A673 (cell line): ENCODE measurements at places on chromosomes 11 and 22. TPM values are rescaled to one million over a fixed set of nuclear protein-coding genes. Genes with fewer than 3 reads are reported as not detected.

Gene FOLR1
- not detected in 2 replicates for total RNA-seq

DNA sequence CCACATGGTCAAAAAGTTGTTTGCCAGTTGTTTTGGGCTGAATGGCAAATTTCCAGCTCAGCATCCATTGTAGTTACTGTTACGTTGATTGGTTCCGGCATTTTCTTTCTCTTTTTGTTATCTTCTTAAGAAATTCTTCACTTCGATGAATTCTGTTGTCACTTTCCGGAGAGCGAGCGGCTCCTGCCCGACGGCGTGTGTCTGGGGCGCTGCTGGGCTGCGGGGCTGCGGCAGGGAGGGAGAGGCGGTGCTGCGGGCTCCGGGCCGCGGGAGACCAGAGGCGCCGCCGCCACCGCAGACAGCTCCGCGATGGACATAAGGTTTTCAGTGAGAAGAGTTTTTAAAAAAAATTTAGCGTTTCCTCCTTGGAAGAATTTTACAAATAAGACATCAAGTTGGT lies 117.4 kb downstream of the RRM1 start:
- DNase-seq: no peak
- no peak overlapping the region for H3K4me3 ChIP-seq
- peaks cover 33% of the 10 kb centered on the region for H3K27me3 ChIP-seq
- no peak overlapping the region for H3K27ac ChIP-seq
- no peaks in the 10 kb centered on the region for H3K36me3 ChIP-seq

DNA sequence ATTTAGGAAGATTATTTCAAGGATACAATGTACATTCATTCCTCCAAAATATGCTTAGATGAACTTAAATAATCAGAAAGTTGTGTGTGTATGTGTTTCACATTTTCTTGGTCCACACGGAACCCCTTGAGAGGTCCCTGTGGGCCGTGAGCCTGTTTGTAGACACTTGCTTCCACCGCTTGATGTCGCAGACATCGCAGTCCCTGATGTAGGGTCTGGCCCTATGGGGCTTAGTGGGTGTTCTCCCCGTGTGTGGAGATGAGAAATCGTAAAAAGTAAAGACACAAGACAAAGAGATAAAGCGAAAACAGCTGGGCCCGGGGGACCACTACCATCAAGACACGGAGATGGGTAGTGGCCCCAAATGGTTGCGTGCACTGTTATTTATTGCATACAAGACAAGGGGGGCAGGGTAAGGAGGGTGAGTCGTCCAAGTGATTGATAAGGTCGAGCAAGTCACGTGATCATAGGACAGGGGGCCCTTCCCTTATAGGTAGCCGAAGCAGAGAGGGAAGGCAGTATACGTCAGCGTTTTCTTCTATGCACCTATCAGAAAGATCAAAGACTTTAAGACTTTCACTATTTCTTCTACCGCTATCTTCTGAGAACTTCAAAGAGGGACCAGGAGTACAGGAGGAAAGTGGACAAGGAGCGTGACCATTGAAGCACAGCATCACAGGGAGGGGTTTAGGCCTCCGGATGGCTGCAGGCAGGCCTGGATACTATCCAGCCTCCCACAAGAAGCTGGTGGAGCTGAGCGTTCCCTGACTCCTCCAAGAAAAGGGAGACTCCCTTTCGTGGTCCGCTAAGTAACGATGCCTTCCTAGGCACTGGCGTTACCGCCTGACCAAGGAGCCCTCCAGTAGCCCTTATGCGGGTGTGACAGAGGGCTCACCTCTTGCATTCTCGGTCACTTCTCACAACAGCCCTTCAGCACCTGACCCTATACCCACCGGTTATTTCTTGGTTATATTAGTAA lies 1.2 kb upstream of the APOBEC3C start:
- H3K27me3 ChIP-seq: no peaks in the 10 kb centered on the region
- no peak for DNase-seq
- H3K36me3 ChIP-seq: no peaks in the 10 kb centered on the region
- H3K4me1 ChIP-seq: peaks cover 12% of the 10 kb centered on the region
- no peak overlapping the region for H3K4me3 ChIP-seq
- no peak overlapping the region for H3K27ac ChIP-seq

DNA sequence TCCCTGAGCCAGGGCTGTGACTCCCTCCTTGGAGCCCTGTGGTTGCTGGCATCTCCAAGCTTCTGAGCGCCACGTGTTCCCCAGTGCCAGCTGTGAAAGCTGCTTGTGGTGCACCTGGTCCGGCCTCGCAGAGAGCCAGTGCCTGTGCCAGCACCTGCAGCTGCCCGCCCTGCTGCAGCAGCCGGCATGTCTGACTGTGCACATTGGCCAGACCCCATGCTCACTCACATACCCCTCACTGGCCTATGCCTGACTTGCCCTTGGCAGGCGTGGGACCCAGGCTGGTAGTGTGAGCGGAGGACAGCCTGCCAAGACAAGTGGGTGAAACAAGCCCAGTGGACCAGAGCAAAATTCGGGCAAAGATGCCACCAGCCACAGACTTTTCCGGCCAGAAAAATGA lies 9.8 kb downstream of the MRPL48 start:
- H3K36me3 ChIP-seq: no peaks in the 10 kb centered on the region
- no peak for DNase-seq
- H3K4me1 ChIP-seq: no peaks in the 10 kb centered on the region
- no peak overlapping the region for H3K27ac ChIP-seq
- no peaks in the 10 kb centered on the region for H3K27me3 ChIP-seq
- no peak overlapping the region for H3K4me3 ChIP-seq

DNA sequence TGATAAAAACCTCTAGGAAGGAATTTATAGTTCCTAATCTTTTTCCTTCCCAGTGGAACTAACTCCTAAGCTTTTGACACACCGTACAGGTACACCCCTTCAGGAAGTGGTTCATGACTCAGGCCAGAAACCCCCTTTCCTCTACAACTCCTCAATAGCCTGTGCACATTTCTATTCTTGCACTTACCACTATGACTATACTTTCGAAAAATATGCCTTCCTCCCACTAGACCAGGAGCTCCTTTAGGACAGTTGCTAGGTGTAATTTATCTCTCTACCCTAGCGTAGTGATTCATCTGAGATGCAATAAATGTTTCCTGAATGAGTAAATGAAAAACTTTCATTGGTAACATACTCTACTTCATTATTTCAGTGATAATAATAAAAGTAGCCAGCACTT lies 14.5 kb downstream of the MAP6 start:
- no peaks in the 10 kb centered on the region for H3K36me3 ChIP-seq
- no peak overlapping the region for H3K27ac ChIP-seq
- H3K4me1 ChIP-seq: no peaks in the 10 kb centered on the region
- no peaks in the 10 kb centered on the region for H3K27me3 ChIP-seq
- H3K4me3 ChIP-seq: no peak overlapping the region

Gene PMM1
- 26.8 and 30.5 TPM in 2 replicates for total RNA-seq

DNA sequence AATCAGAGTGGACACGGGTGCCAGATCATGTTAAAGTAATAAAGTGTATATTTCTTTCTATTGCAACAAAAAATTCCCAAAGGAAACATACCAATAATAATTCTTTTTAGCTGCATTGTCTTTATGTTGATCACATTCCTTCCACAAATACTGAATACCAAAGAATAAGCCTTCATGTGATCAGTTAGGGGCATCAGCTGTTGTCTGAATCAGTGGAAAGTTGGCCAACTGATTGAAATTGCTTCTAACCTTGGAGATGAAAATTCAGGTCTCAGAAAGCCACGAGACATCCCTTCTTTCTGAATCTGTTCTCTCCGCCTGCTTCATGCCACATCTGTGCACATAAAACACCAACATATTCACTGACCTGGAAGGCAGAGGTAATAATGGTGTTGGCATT lies 785.2 kb downstream of the KCNA4 start:
- no peaks in the 10 kb centered on the region for H3K36me3 ChIP-seq
- H3K4me1 ChIP-seq: no peaks in the 10 kb centered on the region
- DNase-seq: no peak
- no peak overlapping the region for H3K27ac ChIP-seq
- H3K4me3 ChIP-seq: no peak overlapping the region

Gene OR52N4
- not detected in 2 replicates for total RNA-seq

GRCh38 chr11:131422496-131422895 lies 52.1 kb downstream of the NTM start:
- peaks cover 52% of the 10 kb centered on the region for H3K27me3 ChIP-seq
- peak; percentile 6 for DNase-seq
- H3K4me1 ChIP-seq: no peaks in the 10 kb centered on the region
- H3K4me3 ChIP-seq: no peak overlapping the region

- no peaks in the 10 kb centered on the region for H3K36me3 ChIP-seq
- H3K27me3 ChIP-seq: no peaks in the 10 kb centered on the region
- no peak overlapping the region for H3K4me3 ChIP-seq
- no peaks in the 10 kb centered on the region for H3K4me1 ChIP-seq
These were observed 407.1 kb upstream of the LRRC4C start for GRCh38 chr11:41866525-41866924.

Gene TRPC6
- not detected in 2 replicates for total RNA-seq

DNA sequence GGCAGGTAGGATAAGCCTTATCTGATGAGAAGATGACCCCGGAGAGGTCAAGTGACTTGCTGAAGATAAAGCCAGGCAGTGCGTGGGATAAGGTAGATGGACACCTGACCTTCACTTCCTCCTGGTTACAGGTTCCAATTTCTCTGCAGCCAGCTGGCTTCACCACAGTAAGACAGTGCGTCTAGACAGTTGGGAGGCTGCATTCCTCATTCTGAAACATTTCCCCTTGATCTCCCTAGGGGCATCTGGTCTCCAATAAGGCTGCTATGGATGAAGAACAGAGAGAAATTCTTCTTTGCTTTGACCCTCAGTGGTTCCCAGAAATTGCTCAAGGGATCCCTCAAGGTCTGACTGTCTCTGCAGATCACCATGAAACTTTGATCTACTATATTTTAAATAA lies 211.3 kb downstream of the MYO18B start:
- H3K4me3 ChIP-seq: no peak overlapping the region
- DNase-seq: no peak
- H3K27me3 ChIP-seq: no peaks in the 10 kb centered on the region
- H3K36me3 ChIP-seq: no peaks in the 10 kb centered on the region
- no peaks in the 10 kb centered on the region for H3K4me1 ChIP-seq

DNA sequence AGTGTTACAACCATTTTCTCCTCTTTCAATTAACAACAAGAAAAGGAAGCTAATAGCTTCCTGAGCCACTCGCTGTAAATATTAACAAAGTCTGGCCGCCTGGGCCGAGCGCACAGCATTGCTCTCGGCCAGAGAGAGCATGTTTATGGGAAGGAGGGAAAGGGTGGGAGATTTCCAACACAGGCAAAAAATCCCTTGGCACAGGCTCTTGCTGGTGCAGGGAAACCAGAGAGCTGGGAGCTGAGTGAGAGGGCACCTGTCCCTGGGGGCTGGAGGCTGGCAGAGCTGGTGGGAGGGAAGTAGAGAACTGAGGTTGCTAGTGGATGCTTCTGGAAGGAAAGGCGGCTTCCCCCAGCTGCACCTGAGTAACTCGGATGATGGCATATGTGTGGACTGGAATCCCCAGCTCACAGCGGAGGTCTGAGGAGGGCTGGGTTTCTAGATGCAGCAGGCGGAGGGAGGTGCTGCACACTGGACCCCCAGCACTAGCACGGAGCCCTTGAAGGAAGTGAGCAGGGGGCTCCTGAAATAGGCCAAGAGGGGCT lies 59.6 kb downstream of the FLRT1 start:
- no peak for DNase-seq
- no peak overlapping the region for H3K4me3 ChIP-seq
- H3K27me3 ChIP-seq: no peaks in the 10 kb centered on the region
- H3K27ac ChIP-seq: peak overlapping the region; percentile 55

DNA sequence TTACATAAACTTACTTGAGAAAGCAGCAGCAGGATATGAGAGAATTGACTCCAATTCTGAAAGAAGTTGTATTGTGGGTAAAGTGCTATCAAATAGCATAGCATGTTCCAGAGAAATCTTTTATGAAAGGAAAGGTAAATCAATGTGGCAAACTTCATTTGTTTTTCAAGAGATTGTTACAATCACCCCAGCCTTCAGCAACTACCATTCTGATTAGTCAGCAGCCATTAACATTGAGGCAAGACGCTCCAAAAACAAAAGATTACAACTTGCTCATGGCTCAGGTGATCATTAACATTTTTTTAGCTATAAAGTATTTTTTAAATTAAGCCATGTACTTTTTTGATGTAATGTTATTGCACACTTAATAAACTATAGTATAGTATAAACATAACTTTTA lies 357.2 kb downstream of the TMEM135 start:
- no peak overlapping the region for H3K4me3 ChIP-seq
- no peaks in the 10 kb centered on the region for H3K36me3 ChIP-seq
- no peaks in the 10 kb centered on the region for H3K27me3 ChIP-seq
- no peaks in the 10 kb centered on the region for H3K4me1 ChIP-seq

Gene SCO2
- 0.44 and 5.4 TPM in 2 replicates for total RNA-seq

GRCh38 chr11:24496736-24497725 lies at the start of gene LUZP2:
LUZP2 (plus strand) TSS chr11:24497053.
- peak; percentile 47 for DNase-seq
- H3K4me3 ChIP-seq: peak within 1 kb of the TSS; percentile 48
- H3K27me3 ChIP-seq: peaks cover 26% of the 10 kb centered on the region
- H3K27ac ChIP-seq: no peak within 1 kb of the TSS
- no peaks in the 10 kb centered on the region for H3K4me1 ChIP-seq
- H3K36me3 ChIP-seq: no peaks in the 10 kb centered on the region

Gene USP2
- total RNA-seq: 4.8 and 6.2 TPM in 2 replicates

Gene RIMBP3B
- total RNA-seq: 0.87 and 1.0 TPM in 2 replicates

GRCh38 chr11:2129699-2130366 lies 9.4 kb downstream of the IGF2 start:
- DNase-seq: no peak
- no peaks in the 10 kb centered on the region for H3K36me3 ChIP-seq
- no peaks in the 10 kb centered on the region for H3K4me1 ChIP-seq
- no peak overlapping the region for H3K4me3 ChIP-seq

Gene CCDC87
- 0.90 and 1.1 TPM in 2 replicates for total RNA-seq

DNA sequence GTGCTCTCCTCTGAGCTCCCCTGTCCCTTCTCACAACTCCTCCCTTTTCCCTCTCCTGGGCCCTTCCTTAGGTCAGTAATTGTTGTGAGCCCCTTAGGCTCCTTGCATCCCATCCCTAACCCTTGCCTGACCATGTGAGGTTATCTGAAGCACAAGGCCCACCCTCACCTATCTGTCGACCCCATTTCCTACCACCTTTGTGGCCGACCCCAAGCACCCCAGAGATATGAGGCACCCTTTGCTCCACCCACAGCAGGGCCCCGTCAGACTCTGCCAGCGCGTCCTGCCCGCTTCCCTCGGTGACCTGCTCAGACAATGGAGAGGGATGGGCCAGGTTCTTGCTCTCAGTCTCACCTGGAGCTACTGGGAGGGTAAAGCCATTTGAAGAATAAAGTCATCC lies 1.3 kb downstream of the GNG3 start:
- peak overlapping the region; percentile 54 for H3K4me3 ChIP-seq
- peak overlapping the region; percentile 96 for H3K27ac ChIP-seq
- no peak for DNase-seq
- peaks cover 38% of the 10 kb centered on the region for H3K4me1 ChIP-seq

Gene KDELR3
- total RNA-seq: 4.0 and 6.5 TPM in 2 replicates

DNA sequence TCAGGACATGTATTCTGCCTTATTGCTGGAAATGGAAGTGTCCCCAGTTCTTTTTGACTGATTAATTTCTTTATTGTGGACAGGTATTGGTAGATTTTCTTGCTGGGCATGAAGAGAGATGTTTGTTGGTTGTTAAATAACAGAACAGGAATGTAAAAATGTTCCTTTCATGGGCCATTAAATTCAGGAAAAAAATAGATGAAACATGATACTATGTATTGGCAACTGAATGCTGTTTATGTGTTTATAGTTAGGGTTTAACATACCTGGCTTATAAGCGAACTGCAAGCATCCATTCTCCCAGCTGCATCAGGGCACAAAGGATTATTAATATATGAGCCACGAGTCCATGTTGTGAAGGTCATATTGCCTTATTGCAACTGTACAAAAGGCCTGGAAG lies 368.5 kb downstream of the NELL1 start:
- no peak for DNase-seq
- H3K4me1 ChIP-seq: no peaks in the 10 kb centered on the region
- no peaks in the 10 kb centered on the region for H3K27me3 ChIP-seq
- no peak overlapping the region for H3K4me3 ChIP-seq
- no peak overlapping the region for H3K27ac ChIP-seq

Gene BET1L
- 22.2 and 26.2 TPM in 2 replicates for total RNA-seq

Gene ANO9
- total RNA-seq: 0.26 TPM in 1 of 2 replicates, not detected in the other

Gene C11orf91
- total RNA-seq: not detected in 2 replicates

Gene MYOD1
- not detected in 2 replicates for total RNA-seq
